ENCODE measurements at places on chromosomes 13 and 19. TPM values are rescaled to one million over a fixed set of nuclear protein-coding genes. Genes with fewer than 3 reads are reported as not detected.

The ATP8A2 gene
- total RNA-seq: 77.0 TPM

The ZNF808 gene
- total RNA-seq: 36.2 TPM

The NLRP12 gene
- total RNA-seq: 0.23 TPM

The ZIK1 gene
- 24.2 TPM for total RNA-seq

The AMER2 gene
- 99.9 TPM for total RNA-seq

The THSD8 gene
- total RNA-seq: not detected

The CASP14 gene
- total RNA-seq: not detected

The KLK4 gene
- not detected for total RNA-seq

The ZNF540 gene
- 23.8 TPM for total RNA-seq

The MED16 gene
- 27.5 TPM for total RNA-seq

The VSTM2B gene
- 9.9 TPM for total RNA-seq

The KLK1 gene
- not detected for total RNA-seq

The GRIN3B gene
- total RNA-seq: 0.69 TPM

The FUT1 gene
- total RNA-seq: 10.8 TPM

The ZNF112 gene
- total RNA-seq: 21.2 TPM

The KRTDAP gene
- not detected for total RNA-seq

The DIRAS1 gene
- 43.6 TPM for total RNA-seq

The POLD1 gene
- total RNA-seq: 12.0 TPM

The IL17D gene
- 19.1 TPM for total RNA-seq

The SYNGR4 gene
- not detected for total RNA-seq

The IFI30 gene
- 1.4 TPM for total RNA-seq
